Epithelial cell of proximal tubule (primary cell): ENCODE measurements at places on chromosomes 4 and X.

- no peak for DNase-seq
These were observed 494.6 kb upstream of the FAM241A start for GRCh38 chr4:111650674-111651086.

DNA sequence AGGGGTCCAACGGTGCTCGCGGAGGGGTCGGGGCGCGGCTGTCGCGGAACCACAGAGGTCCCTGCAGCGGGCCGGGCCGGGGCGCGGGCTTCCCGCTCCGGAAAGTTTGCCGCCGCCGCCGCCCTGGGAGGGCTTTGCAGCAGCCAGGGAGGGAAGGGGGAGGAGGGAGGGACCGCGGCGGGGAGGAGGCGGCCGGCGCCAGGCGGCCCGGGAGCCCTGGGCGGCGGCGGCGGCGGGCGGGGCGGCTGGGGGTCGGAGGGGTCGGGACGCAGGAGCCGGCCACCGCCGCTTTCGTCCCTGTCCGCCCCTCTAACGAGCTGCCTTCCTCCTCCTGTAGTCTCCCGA, 375 bp downstream of the FGFR3 start:
- no peak for DNase-seq

GRCh38 chr4:88743696-88744095, 46.1 kb upstream of the NAP1L5 start:
- no peak for DNase-seq

DNA sequence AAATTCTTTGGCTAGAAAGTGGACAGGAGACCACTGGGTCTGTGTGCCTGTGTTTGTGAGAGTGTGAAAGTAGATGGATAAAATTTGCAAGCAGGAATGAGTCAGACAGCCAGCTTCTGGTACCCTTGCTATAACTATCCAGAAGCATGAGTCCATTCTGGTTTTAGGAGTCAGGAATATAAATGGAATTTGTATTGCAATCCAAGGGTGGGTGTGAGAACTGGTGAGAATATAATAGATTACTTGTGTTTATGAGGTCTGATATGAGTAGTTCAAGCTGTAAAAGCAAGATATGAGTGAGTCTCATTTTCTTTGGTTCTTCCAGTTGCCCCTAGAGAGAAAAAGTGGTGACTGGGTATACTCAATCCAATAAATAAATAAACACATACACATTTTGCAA, 212.7 kb upstream of the TAPT1 start:
- DNase-seq, result no peak

GRCh38 chr4:139142087-139142486, 34.9 kb downstream of the ELF2 start:
- DNase-seq, result no peak
